Activated CD8-positive, alpha-beta T cell treated with anti-CD3 and anti-CD28 coated beads, Interleukin-2, amount 10 ng/mL, durations not matched to agents 7 days and 5 days (primary cell): ENCODE measurements at places on chromosomes 12 and 14. TPM values are rescaled to one million over a fixed set of nuclear protein-coding genes. Genes with fewer than 3 reads are reported as not detected.

The TRIM9 gene
- 0.63 TPM for total RNA-seq

The CD163 gene
- not detected for total RNA-seq

The BATF gene
- total RNA-seq, result 41.3 TPM

The SLC25A47 gene
- total RNA-seq, result not detected

The TEDC1 gene
- total RNA-seq, result 56.5 TPM

The EGLN3 gene
- 13.7 TPM for total RNA-seq

The CYP27B1 gene
- total RNA-seq, result 2.3 TPM
